ENCODE measurements at places on chromosomes 6 and 20.

GRCh38 chr20:49669601-49670189 lies 44.0 kb downstream of the B4GALT5 start:
- peaks cover 4% of the 10 kb centered on the region for H3K36me3 ChIP-seq
- no peak overlapping the region for H3K27ac ChIP-seq
- peaks cover 11% of the 10 kb centered on the region for H3K4me1 ChIP-seq
- no peak for DNase-seq
- H3K27me3 ChIP-seq, result no peaks in the 10 kb centered on the region

DNA sequence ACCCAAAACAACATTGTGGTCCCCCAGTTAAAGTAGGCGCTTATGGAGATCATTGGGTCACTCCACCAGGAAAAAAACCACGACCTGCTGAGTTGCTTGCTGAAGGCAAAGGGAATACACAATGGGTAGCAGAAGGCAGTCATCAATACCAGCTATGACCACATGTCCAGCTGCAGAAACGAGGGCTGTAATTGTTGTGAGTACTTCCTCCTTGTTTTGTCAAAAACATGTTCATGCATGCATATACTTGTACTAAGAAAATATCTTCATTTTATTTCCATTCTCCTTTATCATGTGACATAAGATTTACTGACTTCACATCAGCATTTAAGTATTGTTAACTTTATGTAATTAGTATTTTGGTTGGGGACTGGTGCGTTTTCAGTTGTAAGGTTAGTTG lies 16.9 kb downstream of the SERINC1 start:
- no peak for DNase-seq
- H3K27ac ChIP-seq, result no peak overlapping the region
- peaks cover 11% of the 10 kb centered on the region for H3K36me3 ChIP-seq
- no peak overlapping the region for H3K4me3 ChIP-seq
- no peaks in the 10 kb centered on the region for H3K4me1 ChIP-seq
- no peaks in the 10 kb centered on the region for H3K27me3 ChIP-seq

GRCh38 chr6:146359131-146359530 lies 184.5 kb upstream of the RAB32 start:
- no peak overlapping the region for H3K27ac ChIP-seq
- peaks cover 3% of the 10 kb centered on the region for H3K4me1 ChIP-seq
- H3K4me3 ChIP-seq, result no peak overlapping the region
- no peaks in the 10 kb centered on the region for H3K36me3 ChIP-seq

DNA sequence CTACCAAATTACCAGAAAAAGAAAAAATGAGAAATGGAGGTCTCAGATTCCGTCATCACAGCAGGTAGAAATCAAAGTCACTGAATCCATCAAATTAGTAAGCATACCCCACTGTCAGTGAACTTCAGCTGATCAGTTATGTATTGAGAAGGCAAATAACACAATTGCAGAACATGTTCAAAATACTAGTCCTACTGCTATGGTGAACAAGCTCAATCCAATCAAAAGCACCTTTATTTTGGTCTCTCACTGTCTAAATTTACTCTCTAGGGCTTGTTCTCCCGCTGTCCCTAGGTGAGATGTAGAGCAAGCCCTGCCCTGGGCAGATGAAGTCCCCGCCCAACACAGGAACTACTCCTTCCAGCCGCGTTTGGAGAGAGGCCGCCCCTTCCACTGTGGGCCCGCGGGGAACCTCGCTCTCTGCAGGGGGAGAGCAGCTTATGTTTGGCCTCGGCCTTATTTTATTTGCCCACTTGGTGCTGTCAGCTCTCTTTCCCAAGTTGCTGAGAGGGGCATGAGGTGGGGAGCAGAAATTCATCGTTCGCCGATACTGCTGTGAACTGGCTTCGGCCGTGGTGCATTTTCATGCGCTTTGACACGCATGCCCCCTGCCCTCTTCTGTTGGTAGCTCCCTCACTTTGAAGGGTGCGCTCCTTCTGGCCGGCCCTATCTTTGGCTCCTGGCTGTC lies 14.3 kb upstream of the MAP1LC3A start:
- no peak overlapping the region for H3K27ac ChIP-seq
- H3K36me3 ChIP-seq, result peaks cover 24% of the 10 kb centered on the region
- peak overlapping the region; percentile 43 for H3K4me3 ChIP-seq
- H3K27me3 ChIP-seq, result no peaks in the 10 kb centered on the region
- peak; percentile 52 for DNase-seq

GRCh38 chr6:25547797-25548196 lies 104.2 kb upstream of the SCGN start:
- H3K4me3 ChIP-seq, result no peak overlapping the region
- H3K27ac ChIP-seq, result no peak overlapping the region
- no peak for DNase-seq
- no peaks in the 10 kb centered on the region for H3K4me1 ChIP-seq

- no peaks in the 10 kb centered on the region for H3K36me3 ChIP-seq
- no peaks in the 10 kb centered on the region for H3K27me3 ChIP-seq
- no peak overlapping the region for H3K4me3 ChIP-seq
- no peaks in the 10 kb centered on the region for H3K4me1 ChIP-seq
Observed at GRCh38 chr20:24027229-24027628, 38.6 kb upstream of the GGTLC1 start.
